ENCODE measurements at places on chromosomes 6 and 20. TPM values are rescaled to one million over a fixed set of nuclear protein-coding genes. Genes with fewer than 3 reads are reported as not detected.

GRCh38 chr6:91660893-91661292, 1074.0 kb upstream of the MAP3K7 start:
- no peak for DNase-seq

GRCh38 chr6:132218059-132218696, 183.1 kb downstream of the MOXD1 start:
- DNase-seq, result no peak

- no peak for DNase-seq
Observed at GRCh38 chr6:137222381-137222780, 3.2 kb upstream of the IFNGR1 start.

KCNK16 gene
- not detected for total RNA-seq

- DNase-seq, result no peak
Observed at GRCh38 chr6:131995917-131996316, 44.7 kb upstream of the CCN2 start.

TCF21 gene
- total RNA-seq, result not detected

DNA sequence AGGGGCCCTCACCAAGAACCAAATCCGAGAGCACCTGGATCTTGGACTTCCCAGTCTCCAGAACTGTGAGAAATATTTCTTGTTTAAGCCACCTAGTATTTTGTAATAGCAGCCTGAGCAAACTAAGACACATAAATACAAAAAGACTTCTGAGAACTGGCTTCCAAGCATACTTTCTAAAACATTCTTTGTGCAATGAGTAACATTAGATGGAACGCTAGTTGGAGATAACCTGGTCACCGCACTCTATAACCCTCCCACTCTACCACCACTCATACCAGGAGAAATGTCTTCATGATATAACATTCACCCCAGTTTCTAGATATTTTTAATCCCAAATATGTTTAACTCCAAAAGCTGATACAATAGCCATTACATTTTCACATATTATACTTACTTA, 169.5 kb upstream of the THEMIS start:
- DNase-seq, result no peak

DNA sequence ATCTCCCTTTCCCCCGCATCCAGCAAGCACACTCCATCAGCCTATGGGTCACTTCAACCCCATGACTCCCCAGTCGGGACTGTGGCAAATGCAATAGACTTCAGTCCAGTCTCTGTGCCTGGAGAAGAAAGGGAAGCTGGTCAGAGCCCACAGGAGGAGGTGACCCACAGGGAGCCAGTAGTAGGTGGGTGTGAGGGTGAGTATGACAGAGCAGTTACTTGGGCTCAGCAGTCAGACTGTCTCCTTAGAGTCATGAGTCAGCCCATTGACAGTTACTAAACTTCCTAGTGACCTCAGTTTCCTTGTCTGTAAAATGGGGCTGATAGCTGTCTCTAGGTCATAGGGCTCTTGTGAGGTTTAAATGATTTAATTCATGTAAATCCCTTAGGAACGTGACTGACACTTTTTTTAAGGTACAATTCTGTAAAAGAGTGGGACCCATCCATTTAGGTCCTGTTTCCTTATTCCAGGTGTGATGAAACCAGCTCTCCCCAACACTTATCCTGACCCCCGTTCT, 33.9 kb upstream of the HLA-C start:
- DNase-seq, result no peak

DNA sequence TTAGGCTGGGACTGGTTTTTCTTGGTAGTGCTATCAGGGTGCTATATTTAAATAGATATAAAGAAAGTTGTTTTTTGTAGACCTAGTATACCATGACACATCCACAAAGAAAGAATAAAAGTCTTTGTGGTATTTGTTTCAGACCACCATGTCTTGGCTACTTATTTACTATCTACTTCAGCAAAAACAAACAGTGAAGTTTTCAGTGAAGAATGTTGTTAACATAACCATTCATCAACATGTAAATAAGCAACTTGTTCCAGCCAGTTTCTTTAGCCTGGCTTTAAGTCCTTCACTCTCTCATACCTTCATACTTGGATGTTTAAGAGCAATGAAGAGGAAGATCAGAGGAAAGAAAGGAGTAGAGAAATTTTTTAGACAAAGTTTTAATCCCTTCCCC, 624.1 kb downstream of the CD109 start:
- DNase-seq, result no peak

GRCh38 chr6:148760568-148761526, 14.0 kb downstream of the UST start:
- peak; percentile 50 for DNase-seq

GRCh38 chr6:94270091-94270948, 851.0 kb upstream of the EPHA7 start:
- DNase-seq, result no peak

- no peak for DNase-seq
Observed at GRCh38 chr6:93571346-93571745, 152.0 kb upstream of the EPHA7 start.

DNA sequence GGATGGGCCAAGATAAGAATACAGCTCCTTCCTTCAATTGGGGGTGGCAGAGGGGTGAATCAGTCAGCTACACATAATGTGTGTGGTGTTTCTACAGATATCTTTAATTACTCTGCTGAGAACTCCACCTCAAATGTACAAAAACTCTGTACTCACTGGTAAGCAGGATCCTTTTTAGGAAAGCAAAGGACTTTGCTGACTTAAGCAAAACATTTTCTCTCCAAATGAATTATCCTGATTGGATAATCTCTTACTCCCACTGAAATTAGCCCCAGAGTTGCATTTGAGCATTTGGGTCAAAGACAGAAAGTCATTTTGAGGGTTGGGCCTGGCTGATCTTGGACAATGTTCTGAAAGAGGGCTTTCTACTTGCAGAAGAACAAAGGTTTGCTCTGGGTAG, 13.4 kb downstream of the HLA-G start:
- no peak for DNase-seq

DNA sequence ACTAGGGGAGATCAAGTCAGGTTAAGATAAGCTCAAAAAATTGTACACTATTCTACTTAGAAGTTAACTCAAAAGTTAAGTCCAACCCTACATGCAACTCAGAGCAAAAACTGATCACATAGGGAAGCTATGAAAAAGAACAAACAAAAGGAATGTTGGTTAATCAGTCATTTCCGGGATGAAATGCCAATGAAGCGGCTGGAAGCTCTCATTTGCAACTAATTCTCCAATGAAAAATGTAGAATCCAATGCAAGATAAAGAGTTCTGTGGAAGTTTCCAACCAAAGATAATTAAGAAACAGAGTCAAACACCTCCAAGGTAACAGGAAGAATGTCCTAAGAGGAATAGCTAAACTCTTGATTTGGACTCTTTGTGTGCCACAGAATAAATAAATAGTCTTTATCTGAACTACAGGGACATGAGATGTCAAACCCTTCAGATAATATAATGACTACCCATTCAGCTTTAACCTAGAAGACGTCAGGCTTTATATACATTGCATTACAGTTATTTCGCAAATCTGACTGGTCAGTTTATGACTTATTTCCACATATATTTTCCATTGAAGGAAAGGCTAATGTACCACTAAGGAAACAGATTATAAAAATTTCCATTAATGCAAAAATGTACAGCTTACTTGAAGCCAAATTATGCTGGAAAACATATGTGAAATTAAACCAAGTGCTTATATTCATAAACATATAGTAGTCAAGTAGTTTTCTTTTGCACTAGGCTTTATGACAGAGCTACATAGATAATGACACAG, 48.0 kb upstream of the DST start:
- no peak for DNase-seq

BPIFB4 gene
- total RNA-seq, result not detected

GRCh38 chr20:58751979-58752378, 59.4 kb downstream of the NPEPL1 start:
- DNase-seq, result no peak

FOXF2 gene
- not detected for total RNA-seq

AURKA gene
- total RNA-seq, result 83.0 TPM

- DNase-seq, result no peak
Observed at GRCh38 chr6:8064638-8065518, 689 bp upstream of the BLOC1S5 start.

PABPC1L gene
- 60.6 TPM for total RNA-seq

- no peak for DNase-seq
Observed at GRCh38 chr6:93624408-93624807, 205.0 kb upstream of the EPHA7 start.

PTGIS gene
- total RNA-seq, result 0.62 TPM
